ENCODE measurements at places on chromosomes 1 and 21.

GRCh38 chr1:225772848-225773247, 4.8 kb upstream of the SRP9 start:
- H3K4me3 ChIP-seq = no peak overlapping the region
- H3K4me1 ChIP-seq = peaks cover 22% of the 10 kb centered on the region
- peaks cover 6% of the 10 kb centered on the region for H3K27me3 ChIP-seq
- H3K36me3 ChIP-seq = no peaks in the 10 kb centered on the region
- DNase-seq = no peak

DNA sequence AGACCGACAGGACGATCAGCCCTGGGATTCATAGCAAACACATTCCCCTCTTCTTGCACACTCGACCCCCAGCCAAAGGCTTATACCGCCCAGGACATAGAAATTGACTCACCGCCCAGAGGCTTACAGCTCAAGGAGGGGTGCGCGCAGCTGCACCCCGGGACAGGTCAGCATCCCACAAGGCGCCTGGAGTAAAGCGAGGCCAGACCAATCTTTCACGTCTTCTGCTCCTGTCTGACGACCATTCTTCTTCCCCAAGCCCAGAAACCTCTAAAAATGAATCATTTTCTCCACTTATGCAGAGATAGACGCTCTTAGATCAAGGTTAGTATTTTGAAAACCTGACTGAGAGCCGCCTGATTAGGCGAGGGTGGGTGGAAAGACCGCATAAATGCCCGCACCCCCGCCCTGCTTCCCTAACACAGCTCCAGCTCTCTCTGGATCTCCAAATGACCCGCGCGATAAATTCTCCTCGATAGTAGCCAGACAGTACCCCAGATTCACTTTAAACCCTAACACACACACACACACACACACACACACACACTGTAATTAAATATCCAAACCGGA, 1.9 kb upstream of the LHX8 start:
- H3K4me1 ChIP-seq = peaks cover 28% of the 10 kb centered on the region
- no peak overlapping the region for H3K27ac ChIP-seq
- DNase-seq = no peak
- no peaks in the 10 kb centered on the region for H3K36me3 ChIP-seq
- peak overlapping the region; percentile 71 for H3K4me3 ChIP-seq

DNA sequence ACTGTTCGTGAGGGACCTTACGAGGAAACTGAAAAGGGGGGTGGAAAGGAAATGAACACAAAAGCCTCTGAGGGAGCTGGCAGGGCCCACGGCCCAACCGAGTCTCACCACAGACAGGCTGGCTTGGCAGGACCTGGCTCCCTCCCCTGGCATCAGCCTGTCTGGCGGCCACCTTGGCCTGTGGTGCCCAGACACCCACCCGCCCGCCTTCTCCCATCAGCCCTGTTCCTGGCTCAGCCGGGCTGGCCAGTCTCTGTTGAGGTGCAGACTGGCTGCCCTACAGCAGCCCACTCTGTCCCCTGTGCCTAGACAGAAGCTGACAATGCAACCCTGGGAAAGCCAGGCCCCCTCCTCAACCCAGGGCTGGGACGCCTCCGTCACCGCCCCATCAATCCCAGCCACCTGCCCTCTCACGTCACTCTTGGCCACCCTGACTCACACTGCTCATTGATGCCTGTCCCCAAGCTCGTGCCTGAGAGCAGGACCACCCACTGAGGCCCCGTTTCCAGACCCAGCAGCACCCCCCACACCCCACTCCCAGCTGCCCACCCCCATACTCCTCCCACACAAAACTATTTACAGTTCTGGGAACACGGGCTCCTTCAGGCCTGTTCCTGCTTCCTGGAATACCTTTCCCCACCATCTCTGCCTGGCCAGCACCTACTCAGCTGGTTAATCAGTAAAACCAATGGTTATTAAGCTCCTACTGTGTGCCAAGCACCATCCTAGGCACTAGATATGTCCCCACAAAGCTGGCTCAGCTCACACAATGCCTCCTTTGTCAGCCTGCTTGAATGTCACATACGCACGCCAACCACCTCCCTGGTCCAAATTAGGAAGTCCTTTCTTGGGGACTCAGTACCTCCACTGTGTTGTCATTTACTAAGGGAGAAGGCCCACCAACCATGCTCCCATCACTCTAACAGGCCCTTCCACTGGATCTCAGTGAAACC, 22.7 kb downstream of the SDC3 start:
- no peak overlapping the region for H3K27ac ChIP-seq
- DNase-seq = no peak
- no peaks in the 10 kb centered on the region for H3K36me3 ChIP-seq

DNA sequence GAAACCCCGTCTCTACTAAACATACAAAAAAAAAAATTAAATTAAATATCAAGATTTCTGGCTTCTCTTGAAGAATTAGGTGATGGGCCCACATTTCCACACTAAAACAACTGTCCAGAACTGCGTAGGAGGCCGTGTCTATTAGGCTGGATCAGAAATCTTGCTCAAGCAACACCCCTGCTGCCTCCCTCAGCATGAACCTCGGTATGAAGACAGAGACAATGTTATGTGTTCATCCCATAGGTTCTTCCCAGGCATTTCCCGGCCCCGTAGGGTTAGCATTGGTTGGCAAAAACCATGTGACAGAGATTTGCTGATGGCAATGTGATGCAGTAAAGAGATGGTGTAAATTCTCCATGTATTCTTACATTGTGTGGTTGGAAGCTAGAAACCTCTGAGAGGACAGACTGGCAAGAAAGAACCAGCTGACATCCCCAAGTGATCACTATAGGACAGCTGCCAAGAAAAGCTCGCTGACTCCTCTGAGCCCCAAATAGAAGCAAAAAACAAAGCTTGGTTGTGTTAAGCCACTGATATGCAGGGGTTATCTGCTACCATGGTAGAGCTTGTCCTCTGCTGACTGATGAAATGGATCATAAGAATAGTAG, 34.5 kb downstream of the EBNA1BP2 start:
- H3K27ac ChIP-seq = no peak overlapping the region
- H3K27me3 ChIP-seq = no peaks in the 10 kb centered on the region
- DNase-seq = no peak
- no peak overlapping the region for H3K4me3 ChIP-seq

- no peaks in the 10 kb centered on the region for H3K27me3 ChIP-seq
- no peak overlapping the region for H3K27ac ChIP-seq
- no peak overlapping the region for H3K4me3 ChIP-seq
- H3K4me1 ChIP-seq = no peaks in the 10 kb centered on the region
Observed at GRCh38 chr21:37251294-37251634, 15.9 kb downstream of the VPS26C start.

DNA sequence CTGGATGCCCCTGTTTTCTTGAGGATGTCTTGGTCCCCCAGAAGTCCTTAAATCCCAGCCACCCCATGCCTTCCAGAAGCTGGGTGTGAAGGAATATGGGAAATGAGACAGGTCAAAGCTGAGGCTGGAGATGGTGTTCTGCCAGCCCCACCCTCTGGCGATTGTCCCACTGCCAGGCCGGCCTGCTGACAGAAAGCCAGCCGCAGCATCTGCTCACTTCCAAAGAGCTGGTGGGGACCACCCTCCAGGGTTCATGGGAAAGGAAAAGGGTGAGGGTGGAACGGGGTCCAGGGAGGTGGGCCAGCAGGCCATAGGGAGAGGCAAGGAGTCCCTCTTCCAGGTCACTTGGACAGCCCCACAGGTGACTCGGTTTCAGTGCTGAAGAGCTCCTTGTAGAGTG, 1.9 kb upstream of the LINGO4 start:
- no peak for DNase-seq
- H3K27me3 ChIP-seq = peaks cover 5% of the 10 kb centered on the region
- no peaks in the 10 kb centered on the region for H3K36me3 ChIP-seq
- no peak overlapping the region for H3K4me3 ChIP-seq

GRCh38 chr1:158147401-158147800, 33.3 kb upstream of the CD1D start:
- H3K27ac ChIP-seq = no peak overlapping the region
- DNase-seq = no peak
- peaks cover 11% of the 10 kb centered on the region for H3K27me3 ChIP-seq
- H3K4me3 ChIP-seq = no peak overlapping the region
- H3K36me3 ChIP-seq = peaks cover 10% of the 10 kb centered on the region
- H3K4me1 ChIP-seq = peaks cover 4% of the 10 kb centered on the region

GRCh38 chr1:35594005-35594760, 21.1 kb downstream of the TFAP2E start:
- H3K4me3 ChIP-seq = no peak overlapping the region
- DNase-seq = no peak
- H3K27me3 ChIP-seq = peaks cover 4% of the 10 kb centered on the region
- peaks cover 7% of the 10 kb centered on the region for H3K4me1 ChIP-seq
- no peaks in the 10 kb centered on the region for H3K36me3 ChIP-seq
- no peak overlapping the region for H3K27ac ChIP-seq

- no peaks in the 10 kb centered on the region for H3K36me3 ChIP-seq
- no peak for DNase-seq
- no peak overlapping the region for H3K4me3 ChIP-seq
- H3K4me1 ChIP-seq = peaks cover 17% of the 10 kb centered on the region
- peaks cover 4% of the 10 kb centered on the region for H3K27me3 ChIP-seq
Observed at GRCh38 chr1:210726621-210727020, 397.9 kb downstream of the HHAT start.

DNA sequence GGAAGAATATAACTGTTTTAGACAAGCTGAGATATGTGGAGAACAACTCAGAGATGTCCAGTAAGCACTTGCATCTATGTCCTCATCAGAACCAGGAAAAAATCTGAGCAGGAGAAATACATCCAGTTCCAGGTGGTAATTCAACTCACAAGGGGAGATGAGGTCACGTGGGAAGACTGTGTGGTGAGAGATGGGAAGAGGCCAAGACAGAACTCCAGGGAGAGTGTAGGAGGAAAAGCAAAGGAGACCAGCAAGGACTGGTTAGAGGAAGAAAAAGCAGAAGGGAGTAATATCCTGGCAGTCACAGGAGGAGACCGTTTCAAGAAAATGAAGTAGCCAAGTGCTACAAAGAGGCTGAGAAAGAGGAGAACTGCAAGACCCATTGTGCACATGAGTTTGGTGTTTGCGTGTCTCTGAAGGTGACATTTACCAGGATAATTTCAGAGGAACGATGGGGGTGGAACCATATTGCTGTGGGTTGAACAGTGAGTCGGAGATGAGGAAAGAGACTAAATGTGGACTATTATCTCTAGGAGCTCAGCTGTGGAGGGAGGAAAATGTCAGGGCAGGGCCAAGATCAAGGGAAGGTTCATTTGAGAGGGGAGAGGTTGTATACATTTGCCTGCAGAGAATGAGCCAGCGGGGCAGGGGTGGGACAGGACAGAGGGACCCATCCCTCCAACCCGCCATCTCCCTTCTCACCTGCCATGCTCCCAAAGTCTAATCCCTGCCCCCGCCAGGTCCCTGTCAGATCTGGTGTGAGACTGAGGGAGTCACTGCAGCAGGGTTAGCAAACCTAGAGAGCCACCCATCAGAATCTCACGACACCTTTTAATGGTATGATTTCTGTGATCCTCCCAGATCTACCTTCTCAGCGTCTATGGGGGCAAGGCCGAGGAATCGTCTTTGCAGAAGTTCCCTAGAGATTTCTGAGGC, 24.9 kb downstream of the SUSD4 start:
- H3K4me3 ChIP-seq = no peak overlapping the region
- H3K36me3 ChIP-seq = no peaks in the 10 kb centered on the region
- H3K27me3 ChIP-seq = peaks cover 4% of the 10 kb centered on the region
- H3K4me1 ChIP-seq = peaks cover 41% of the 10 kb centered on the region

DNA sequence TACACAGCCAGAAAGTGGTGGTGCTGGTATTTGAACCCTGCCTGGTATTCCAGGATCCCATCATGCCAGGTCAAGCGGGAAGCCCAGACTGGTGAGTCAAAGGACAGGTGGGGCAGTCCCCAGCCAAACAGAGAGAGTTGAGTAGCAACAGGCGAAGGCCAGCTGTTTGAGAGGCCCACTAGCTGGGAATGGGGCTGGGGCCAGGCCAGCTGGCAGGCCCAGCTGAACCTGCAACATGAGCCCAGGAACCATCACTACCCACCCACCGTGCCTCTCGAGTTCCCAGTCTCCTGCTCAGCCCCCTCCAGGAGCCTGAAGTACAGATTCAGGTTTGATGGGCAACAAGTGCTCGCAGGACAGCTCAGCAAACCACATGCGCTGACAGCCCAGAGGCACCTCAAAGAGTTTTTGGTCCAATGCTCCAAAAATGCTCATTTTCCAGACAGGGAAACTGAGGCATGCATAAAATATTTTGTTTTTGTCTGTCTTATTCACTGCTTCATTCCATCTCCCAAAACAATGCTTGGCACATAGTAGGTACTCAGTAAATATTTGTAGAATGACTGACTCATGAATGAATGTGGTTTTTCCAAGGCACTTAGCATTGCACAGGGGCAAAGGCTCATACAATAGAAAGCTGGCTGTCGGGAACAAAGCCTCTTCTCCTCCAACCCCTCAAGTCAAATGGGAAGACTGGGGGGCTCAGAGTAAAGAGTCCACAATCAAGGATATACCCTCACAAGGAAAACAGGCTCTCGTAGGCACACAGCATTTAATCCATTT, 42.5 kb upstream of the CLIC4 start:
- H3K27ac ChIP-seq = no peak overlapping the region
- H3K27me3 ChIP-seq = peaks cover 1% of the 10 kb centered on the region
- no peak for DNase-seq
- peaks cover 4% of the 10 kb centered on the region for H3K4me1 ChIP-seq
- no peaks in the 10 kb centered on the region for H3K36me3 ChIP-seq

DNA sequence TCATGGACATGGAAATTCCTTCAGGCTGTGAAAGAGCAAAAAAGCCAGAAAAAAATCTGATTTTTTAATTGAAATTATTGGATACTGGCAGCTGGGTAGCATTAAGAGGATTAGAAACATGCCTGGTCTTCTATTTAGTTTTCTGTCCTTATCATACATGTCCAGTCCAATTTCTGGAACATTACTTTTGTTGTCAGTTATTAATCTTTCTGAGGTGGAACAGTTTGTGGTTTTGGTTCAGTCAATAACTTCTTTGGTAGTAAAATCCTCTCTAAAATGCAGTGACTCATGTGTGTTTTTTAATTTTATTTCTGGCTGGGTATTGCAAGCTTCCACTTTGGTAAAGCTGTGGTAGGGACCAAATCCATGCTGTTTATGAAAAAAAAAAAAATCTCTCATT, 687.0 kb upstream of the ADGRL2 start:
- H3K4me3 ChIP-seq = no peak overlapping the region
- no peaks in the 10 kb centered on the region for H3K27me3 ChIP-seq
- no peak overlapping the region for H3K27ac ChIP-seq
- H3K4me1 ChIP-seq = no peaks in the 10 kb centered on the region
- H3K36me3 ChIP-seq = no peaks in the 10 kb centered on the region

GRCh38 chr21:38386967-38387366, 111.3 kb downstream of the ERG start:
- H3K27me3 ChIP-seq = no peaks in the 10 kb centered on the region
- H3K4me3 ChIP-seq = no peak overlapping the region
- H3K27ac ChIP-seq = no peak overlapping the region
- DNase-seq = no peak

Data from glutamatergic neuron (in vitro differentiated cells).